ENCODE measurements at places on chromosomes 13 and 19.

DNA sequence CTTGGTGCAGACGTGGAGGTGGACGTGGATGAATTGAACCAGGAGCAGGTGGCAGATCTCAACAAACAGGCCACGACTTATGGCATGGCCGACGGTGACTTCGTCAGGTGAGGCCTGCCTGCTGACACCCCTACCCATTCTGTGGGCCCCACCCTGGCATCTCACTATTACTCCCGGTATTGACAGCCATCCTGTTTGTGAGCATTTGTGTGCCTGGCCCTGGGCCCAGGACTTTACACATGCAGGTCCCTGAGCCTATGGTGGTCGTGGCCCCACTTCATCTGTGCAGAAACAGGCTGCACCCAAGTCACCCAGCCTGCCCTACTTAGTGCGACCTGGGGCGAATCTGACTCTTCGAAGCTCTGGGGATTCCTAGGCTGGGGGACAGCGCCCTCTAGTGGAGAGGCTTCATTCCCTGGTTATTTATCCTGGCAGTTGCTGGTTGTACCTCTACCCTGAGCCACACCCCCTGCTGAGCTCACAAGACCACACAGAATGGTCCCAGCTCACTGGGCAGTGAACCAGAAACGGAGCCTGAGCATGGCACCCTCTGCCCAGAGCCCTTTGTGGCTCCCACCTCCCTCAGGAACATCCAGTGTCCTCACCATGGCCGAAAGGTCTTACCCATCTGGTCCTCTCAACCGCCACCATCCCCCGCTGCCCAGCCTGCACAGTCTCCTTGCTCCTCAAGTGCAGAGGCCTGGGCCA is 16.9 kb downstream of the ZNF296 start:
- peak; percentile 64 for DNase-seq

DNA sequence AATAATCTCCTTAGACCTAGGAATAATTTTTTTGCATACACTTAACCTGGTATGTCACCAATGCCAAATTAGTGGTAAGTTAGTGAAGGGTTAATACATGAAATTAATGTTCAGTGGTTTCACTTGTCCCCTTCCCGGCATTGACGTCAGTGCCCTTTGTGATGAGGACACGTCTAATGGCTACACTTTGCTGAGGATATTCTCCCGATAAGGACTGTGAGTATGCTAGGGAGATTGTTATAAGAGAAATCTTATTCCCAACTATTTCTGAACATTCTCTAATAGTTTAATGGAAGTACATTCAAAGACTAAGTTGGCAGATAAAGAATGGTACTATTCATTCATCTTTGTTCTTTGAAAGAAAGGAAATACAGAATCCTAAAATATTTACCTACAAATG is 102.4 kb downstream of the TNFRSF19 start:
- DNase-seq, result no peak

DNA sequence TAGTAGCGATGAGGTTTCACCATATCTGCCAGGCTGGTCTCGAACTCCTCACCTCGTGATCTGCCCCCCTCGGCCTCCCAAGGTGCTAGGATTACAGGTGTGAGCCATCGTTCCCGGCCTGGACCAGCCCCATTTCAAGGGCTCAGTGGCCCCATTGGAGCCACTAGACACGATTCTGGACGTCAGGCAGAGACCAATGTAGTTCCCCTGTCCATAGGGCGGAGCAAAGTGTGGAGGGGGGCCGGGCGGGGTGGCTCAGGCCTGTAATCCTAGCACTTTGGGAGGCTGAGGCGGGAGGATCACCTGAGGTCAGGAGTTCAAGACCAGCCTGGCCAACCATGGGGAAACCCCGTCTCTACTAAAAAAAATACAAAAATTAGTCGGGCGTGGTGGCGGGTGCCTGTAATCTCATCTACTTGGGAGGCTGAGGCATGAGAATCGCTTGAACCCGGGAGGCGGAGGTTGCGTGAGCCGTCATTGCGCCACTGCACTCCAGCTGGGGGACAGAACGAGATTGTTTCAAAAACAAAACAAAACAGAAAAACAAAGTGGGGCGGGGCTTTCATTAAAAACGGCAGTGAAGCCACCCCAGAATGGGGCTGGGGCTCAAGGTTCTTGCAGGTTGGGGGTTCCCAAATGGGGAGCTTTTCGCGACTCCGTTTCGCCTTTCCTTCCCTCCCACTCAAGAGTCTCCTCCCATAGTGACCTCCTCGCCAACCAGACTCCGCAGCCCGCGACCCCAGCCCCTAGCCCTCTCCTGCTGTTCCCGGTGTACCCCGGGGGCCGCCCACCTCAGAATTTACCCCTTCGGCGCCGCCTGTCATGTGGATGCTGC is 758 bp upstream of the TECR start:
- DNase-seq, result no peak

- DNase-seq, result no peak
Measured at GRCh38 chr13:80989241-80989640, 648.3 kb upstream of the SPRY2 start.

DNA sequence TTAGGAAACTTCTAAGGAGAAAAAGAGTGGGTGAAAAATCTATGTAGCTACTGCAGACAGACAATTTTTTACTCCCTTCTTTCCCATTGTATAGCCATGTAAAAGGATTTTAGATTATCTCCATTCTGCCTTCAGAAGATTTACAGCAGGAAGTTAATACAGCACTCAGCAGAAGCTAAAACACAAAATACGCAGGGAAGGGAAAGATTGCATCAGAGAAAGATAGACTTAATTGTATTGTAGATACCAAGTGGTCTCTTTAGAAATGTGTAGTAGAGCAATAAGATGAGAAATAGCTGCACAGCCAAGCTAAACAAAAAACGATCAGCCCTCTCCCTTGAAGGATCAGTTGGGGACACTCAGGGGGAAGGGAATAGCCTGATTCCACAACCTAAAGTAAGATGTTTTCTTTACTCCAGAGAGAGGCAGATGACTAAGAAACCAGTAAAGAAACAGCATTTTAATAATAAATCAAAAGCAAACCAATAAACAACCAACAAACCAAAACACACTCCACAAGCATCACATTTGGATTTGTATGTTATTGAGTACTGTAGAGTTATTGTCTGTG is 236.7 kb upstream of the SLITRK1 start:
- no peak for DNase-seq

All from NCI-H2107 (cell line).